Brain (organoid and tissue), 16 donors: ENCODE measurements at places on chromosomes 2 and 18.

DNA sequence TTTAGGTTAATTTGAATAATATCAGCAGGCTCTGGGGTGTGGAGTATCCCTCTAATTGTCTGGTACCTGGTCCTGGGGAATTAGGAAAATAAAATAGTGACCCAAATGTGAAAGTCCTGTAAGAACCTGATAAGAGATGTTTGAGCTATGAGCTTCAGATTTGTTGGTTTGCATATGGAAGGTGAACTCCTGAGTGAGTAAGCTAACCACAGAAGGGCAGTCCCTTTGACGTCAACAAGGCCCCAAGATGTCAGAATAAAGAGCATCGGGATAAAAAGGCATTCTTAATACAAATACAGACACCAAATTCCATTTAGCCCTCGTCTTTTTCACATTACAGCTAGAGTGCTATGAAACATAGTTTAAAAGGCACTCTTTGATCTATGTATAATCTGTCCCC, 1366.3 kb upstream of the TMEFF2 start:
- no peak for DNase-seq

- DNase-seq = peak; percentile 10
Observed at GRCh38 chr2:118197011-118197675, 108.9 kb downstream of the INSIG2 start.

DNA sequence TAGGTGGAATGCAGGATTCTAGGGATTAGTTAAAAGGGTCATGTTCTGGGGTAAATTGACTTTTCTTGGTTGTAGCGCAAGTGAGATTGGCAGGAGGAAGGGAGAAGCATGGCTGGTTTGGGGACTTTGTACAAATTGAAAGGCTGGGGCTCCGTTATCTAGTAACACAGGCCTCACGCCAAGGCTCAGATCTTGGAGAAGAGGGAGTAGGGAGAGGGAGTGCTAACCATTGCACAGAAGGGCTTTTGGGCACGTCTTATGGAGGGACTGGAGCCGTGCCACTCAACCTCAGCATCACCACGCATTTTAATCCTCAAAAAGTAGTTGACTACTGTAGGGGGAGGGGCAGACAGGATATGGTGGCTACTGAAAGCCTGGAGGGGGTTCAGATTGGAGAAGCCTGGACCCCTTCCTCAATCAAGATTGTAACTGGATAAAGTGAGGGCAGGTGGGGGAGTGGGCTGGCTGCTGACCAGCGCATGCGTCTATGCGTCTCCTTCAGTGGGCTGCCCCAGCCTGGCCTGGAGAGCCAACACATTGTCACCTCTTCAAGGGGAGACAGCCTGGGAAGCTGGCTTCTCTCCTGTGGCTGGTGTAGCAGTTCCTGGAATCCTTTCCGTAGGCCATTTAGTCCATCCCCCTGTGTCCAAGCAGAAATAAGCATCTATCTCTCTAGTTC, 14.3 kb downstream of the IGFBP5 start:
- DNase-seq = no peak

DNA sequence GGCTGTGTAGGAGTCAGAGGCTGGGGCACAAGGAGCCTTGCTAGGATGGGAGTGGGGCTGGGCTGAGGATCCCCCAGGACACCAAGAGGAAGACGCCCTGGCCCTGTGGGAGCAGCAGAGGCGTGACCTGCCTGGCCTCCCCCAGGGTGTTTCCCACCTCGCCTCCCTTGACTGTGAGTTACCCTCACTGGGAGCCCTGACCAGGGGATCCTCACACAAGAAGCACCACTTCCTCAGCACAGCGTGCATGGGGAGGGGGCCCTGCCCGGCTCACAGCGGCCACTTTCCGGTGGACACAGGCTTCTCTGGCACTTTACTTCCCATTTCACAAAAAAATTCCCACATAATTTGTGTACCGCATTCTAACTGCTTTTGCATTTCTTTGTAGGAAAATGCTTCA, 187.7 kb downstream of the EIPR1 start:
- DNase-seq = no peak

DNA sequence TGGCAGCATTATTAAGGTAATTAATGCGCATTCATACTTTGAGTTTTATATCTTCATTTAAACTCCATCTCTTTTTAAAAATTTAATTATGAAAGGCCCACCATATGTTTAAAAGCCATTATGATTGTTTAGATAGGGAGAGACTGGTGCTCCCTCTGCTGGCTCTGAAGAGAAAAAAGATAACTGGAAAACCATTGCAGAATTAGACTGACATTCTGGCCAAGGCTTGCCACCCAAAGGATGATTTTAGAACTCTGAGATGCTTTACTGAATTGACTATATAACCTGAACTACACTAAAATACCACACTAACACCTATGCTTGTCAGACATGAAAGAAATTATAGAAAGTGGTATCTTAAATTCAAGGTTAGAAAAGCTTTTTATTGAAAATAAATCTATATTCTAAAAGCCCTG, 127.6 kb upstream of the SPOPL start:
- DNase-seq = peak; percentile 80

GRCh38 chr2:164052006-164052405, 316.2 kb upstream of the FIGN start:
- no peak for DNase-seq

GRCh38 chr2:118936936-118937335, 5.1 kb upstream of the MARCO start:
- DNase-seq = no peak

GRCh38 chr18:13273800-13274199, 55.2 kb downstream of the LDLRAD4 start:
- DNase-seq = no peak

DNA sequence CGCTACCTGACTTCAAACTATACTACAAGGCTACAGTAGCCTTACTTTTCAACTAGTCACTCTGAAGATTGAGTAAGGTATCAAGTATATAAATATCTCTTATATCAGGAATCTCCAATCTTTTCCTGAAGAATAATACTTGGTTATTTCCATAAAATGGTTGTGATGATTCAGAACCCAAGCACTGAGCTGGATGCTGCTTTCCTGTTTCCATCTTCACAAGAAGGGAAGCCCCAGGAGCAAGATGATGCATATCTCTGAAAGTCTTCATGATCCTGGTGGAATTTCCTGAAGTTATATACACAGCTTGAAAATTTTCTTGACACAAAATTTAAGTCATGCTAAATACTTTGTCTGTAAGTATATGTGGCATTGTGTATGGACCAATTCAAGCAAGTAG, 243.9 kb upstream of the TANK start:
- no peak for DNase-seq

GRCh38 chr2:11009891-11010290, 98.2 kb downstream of the KCNF1 start:
- peak; percentile 17 for DNase-seq

- DNase-seq = no peak
Observed at GRCh38 chr2:6972067-6972710, 55.0 kb downstream of the RNF144A start.

DNA sequence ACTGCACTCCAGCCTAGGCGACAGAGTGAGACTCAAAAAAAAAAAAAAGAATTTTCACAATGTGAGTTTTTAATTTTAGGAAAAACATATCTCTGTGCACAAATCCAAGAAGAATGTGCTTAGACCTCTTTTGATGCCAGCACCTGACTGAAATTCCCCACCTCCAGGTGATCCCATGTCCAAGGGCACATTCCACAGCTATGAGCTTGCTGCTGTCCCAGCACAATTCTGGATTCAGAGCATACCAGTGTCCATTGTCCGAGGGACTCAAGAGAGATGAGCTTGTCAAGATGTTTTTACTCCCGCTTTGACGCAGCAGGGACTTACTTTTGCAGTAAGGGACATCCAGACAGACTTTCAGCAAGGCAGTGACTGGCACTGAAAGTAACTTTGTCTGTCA, 489.1 kb upstream of the ACVR2A start:
- DNase-seq = no peak

- DNase-seq = no peak
Observed at GRCh38 chr2:61995065-61995464, 89.6 kb downstream of the COMMD1 start.
